ENCODE measurements at places on chromosomes 6 and 20.

- no peak for DNase-seq
Observed at GRCh38 chr6:167306401-167306998, 15.4 kb downstream of the UNC93A start.

GRCh38 chr6:41027799-41028560, 11.0 kb downstream of the UNC5CL start:
- no peak for DNase-seq

- DNase-seq = no peak
Observed at GRCh38 chr6:10073341-10073740, 341.5 kb downstream of the TFAP2A start.

GRCh38 chr6:166252601-166253000, 55.6 kb downstream of the PRR18 start:
- DNase-seq = no peak

GRCh38 chr6:11251553-11252360, 19.3 kb upstream of the NEDD9 start:
- no peak for DNase-seq

- no peak for DNase-seq
Observed at GRCh38 chr6:89044328-89045010, 36.1 kb upstream of the PNRC1 start.

DNA sequence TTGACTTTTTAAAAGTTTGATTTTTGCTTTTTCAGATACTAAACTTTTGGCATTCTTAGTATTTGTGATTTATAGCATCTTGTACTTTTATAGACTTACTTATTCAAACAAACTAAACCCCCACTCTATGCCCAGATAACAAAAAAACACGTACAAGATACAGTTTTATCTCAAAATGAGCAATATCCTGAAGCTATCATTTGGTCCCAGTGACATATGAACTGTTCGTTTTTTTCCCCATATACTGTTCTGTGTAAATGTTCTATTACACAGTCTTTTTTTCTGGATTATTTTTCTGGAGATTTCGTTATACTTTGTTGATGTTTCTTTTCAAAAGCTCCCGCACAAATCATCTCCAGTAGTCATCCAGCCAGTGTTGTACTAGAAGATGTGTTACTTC, 27.3 kb upstream of the SERINC3 start:
- DNase-seq = no peak

DNA sequence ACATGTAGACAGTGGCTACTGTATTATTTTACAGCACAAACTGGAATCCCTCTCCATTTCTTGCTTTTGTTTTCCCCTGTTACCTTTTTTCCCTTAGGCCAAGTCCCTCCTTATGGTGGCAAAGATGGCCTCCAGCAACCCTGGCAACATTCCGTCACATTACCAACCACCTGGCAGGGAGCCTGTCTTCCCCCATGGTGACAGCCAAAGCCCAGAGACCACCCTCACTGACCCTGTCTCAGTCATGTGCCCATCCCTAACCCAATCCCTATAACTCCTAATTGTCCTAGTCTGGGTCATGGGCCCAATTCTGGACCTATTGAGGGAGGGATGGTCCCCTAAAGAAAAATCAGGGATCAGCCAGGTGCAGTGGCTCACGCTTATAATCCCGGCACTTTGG, 27.6 kb downstream of the PARD6B start:
- no peak for DNase-seq

Data from cortex of kidney (tissue), 1 donor.